ENCODE measurements at places on chromosomes 2 and 18.

- DNase-seq, result no peak
These were observed 57.2 kb downstream of the NYAP2 start for GRCh38 chr2:225456619-225457260.

GRCh38 chr2:235841863-235842262 lies 326.3 kb downstream of the GBX2 start:
- no peak for DNase-seq

- no peak for DNase-seq
These were observed 24.7 kb upstream of the KCNS3 start for GRCh38 chr2:17853799-17854198.

GRCh38 chr2:101828673-101829334 lies 131.3 kb downstream of the MAP4K4 start:
- no peak for DNase-seq

GRCh38 chr18:53115876-53116585 lies 776.0 kb downstream of the DCC start:
- DNase-seq, result no peak

DNA sequence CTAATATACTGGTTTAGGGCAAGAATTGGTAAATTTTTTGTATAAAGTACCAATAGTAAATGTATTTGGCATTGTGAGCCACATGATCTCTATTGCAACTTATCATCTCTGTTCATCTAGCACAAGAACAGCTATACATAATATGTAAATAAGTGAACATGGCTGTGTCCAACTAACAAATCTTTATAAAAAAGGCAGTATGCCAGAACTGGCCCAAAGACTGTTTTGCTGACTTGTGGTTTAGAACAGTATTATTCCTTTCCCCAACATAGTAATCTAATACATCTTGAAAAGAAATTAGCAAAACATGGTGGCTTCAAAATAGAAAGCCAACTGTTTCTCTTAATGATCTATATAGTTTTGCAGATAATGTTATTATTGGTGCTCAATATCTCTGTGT lies 441.4 kb upstream of the CELF4 start:
- no peak for DNase-seq

- no peak for DNase-seq
These were observed 43.9 kb downstream of the ACVR2A start for GRCh38 chr2:147888680-147889079.

GRCh38 chr2:119821266-119821665 lies 61.5 kb downstream of the PTPN4 start:
- no peak for DNase-seq

Measured in GM19239 (cell line).